ENCODE measurements at places on chromosomes 2 and 18. TPM values are rescaled to one million over a fixed set of nuclear protein-coding genes. Genes with fewer than 3 reads are reported as not detected.

DNA sequence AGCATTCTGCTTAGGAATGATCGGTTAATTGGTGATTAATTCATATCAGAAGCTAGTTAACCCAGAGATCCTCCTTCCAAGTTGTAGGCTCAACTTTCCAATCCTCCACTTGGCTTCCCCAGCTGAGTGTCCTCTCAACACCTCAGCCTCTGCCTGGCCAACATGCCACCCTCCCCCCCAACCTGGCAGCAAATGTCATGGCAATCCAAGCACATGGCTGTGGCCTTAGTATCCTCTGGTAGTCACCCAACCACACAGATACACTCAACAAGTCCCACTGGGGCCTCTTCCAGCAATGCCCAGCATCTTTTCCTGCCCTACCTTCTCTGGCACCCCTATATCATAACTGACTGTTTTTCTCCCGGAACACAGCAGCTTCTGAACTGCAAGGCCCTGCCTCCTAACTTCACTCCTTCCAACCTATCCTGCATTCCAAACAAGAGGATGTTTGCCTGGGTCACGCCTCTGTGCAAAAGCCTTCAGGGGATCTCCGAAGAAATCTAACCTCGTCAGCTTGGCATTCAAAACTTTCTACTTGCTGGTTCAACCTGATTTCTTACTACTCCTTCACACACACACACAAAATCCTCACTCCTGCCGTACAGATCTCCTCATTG lies 195.0 kb downstream of the CYP26B1 start:
- H3K36me3 ChIP-seq, result no peaks in the 10 kb centered on the region
- H3K4me1 ChIP-seq, result no peaks in the 10 kb centered on the region
- no peak overlapping the region for H3K4me3 ChIP-seq
- peaks cover 6% of the 10 kb centered on the region for H3K27me3 ChIP-seq
- H3K27ac ChIP-seq, result no peak overlapping the region

GRCh38 chr2:74080346-74080745 lies 67.4 kb downstream of the BOLA3 start:
- no peak overlapping the region for H3K27ac ChIP-seq
- H3K4me3 ChIP-seq, result no peak overlapping the region
- no peaks in the 10 kb centered on the region for H3K27me3 ChIP-seq
- no peaks in the 10 kb centered on the region for H3K4me1 ChIP-seq
- H3K36me3 ChIP-seq, result peaks cover 53% of the 10 kb centered on the region

DNA sequence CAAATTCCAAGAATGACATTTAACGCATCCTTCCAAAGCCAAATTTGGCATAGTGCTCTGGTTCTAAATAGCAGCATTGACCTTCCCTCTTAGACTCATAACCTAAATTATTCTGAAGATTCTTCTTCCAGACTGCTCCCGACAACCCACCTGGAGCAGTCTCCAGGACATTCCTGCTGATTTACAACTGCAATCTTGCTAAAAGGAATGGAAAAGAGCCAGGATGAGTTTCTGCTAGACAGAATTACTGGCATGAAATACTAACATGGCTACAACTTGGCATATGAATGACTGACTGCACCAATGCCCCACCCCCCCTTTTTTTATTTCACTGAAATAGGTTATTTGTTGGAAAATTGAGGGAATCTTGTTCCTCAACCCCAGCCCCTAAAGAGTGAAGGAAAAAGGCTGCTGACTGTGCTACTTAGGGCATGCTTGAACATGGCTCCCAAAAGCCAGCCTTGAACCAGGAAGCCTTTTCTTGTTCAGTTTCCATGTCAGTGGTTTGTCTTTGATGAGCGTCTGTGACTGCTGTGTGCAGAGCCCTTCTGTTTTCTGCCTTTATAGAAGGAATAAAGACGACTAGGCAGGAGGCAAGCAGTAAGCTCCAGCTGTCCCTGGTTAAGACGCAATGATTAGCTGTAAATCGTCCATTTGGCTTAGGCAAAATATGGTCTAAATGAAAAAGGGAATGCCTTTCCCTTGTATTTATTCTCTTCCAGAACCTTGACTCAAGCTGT lies 47.4 kb upstream of the ITGB6 start:
- H3K4me1 ChIP-seq, result no peaks in the 10 kb centered on the region
- no peaks in the 10 kb centered on the region for H3K36me3 ChIP-seq
- no peak for DNase-seq
- no peaks in the 10 kb centered on the region for H3K27me3 ChIP-seq
- no peak overlapping the region for H3K4me3 ChIP-seq

DNA sequence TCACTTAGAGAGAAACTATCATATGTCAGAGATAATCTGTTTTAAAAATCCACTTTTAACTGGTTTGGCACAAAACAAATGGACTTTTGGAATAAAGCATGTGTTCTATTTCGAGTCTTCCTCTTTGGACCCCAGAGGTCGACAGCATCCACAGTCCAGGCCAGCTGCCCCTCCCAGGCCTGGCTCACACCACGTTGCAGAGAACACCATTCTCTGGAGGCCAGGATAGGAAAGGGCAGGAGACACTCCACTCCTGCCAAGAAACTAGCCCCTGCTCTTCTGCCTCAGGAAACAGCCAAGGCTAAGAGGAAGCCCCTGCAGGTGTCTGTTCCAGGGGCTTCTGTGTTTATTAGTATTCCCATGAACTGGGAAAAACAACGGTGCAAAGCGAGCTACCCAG lies 456.6 kb upstream of the ID2 start:
- no peak overlapping the region for H3K4me3 ChIP-seq
- peaks cover 7% of the 10 kb centered on the region for H3K4me1 ChIP-seq
- no peaks in the 10 kb centered on the region for H3K27me3 ChIP-seq
- DNase-seq, result no peak
- no peaks in the 10 kb centered on the region for H3K36me3 ChIP-seq

GRCh38 chr2:73993778-73994177 lies 9.1 kb downstream of the TET3 start:
- H3K4me1 ChIP-seq, result peaks cover 61% of the 10 kb centered on the region
- H3K27me3 ChIP-seq, result no peaks in the 10 kb centered on the region
- no peak for DNase-seq
- no peak overlapping the region for H3K4me3 ChIP-seq
- peaks cover 14% of the 10 kb centered on the region for H3K36me3 ChIP-seq
- no peak overlapping the region for H3K27ac ChIP-seq

DNA sequence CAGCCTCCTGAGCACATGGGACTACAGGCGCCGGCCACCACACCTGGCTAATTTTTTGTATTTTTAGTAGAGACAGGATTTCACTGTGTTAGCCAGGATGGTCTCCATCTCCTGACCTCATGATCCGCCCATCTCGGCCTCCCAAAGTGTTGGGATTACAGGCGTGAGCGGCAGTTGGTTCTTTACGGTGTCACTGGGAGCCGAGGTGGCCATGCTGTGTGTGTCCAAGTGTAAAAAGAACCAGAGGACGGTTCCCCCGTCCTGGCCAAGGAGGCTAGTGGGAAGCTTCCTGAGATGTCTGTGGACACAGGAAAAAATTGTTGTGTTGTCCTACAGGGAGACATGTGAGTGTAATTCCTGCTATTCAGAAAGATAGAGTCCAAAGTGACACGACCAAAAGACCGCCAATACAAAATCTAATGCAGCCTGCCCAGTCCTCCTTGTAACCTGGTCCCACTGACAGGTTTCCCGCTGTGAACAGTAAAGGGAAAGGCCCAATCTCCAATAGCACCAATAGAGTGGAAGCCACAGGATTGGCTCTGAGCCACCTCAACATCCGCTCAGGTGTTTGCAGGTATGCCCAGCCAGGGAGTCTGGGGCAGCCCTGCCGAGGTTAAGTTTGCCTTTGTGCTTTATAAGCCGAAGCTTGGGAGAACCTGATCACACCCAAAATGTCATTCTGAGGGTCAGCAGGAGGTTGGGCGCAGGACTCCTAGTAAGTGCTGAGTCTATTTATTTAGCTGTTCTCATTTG lies 40.6 kb downstream of the NCK2 start:
- H3K4me3 ChIP-seq, result no peak overlapping the region
- H3K27ac ChIP-seq, result peak overlapping the region; percentile 1
- H3K36me3 ChIP-seq, result peaks cover 40% of the 10 kb centered on the region
- H3K4me1 ChIP-seq, result peaks cover 94% of the 10 kb centered on the region
- H3K27me3 ChIP-seq, result no peaks in the 10 kb centered on the region
- no peak for DNase-seq

GRCh38 chr2:148619560-148620195 lies 24.9 kb upstream of the EPC2 start:
- H3K27me3 ChIP-seq, result no peaks in the 10 kb centered on the region
- no peaks in the 10 kb centered on the region for H3K36me3 ChIP-seq
- DNase-seq, result no peak
- H3K4me3 ChIP-seq, result no peak overlapping the region

The CRYGD gene
- total RNA-seq, result not detected

The TSPYL6 gene
- total RNA-seq, result not detected
